Ascending aorta (tissue), 2 donors: ENCODE measurements at places on chromosomes 2 and 18.

- DNase-seq = no peak
Measured at GRCh38 chr18:23317975-23318675, 135.0 kb upstream of the RIOK3 start.

DNA sequence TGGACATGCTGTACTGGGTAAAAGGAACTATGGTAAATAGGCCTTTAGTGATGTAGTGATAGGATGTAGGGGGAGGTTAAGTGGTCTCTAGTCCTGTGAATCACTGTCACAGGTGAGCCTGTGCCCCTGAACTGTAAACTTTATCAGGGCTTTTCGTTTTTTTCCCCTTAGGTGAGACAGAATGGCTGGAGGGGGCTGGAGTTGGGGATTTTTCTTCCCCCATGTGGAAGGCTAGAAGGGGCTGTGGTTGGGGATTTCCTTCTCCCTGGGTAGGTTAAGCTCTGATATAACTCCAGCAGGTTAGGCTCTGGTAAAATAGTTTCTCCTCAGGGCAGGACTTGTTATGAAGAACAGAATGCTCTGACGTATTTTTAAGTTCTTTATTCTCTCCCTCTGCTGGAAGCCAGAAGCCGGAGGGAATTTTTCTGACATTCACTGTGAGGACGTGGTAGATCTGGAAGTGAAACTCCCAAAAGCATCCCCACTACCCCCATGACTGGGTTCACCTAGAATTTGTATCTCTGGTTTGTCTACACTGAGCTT lies 28.5 kb downstream of the PIKFYVE start:
- DNase-seq = no peak

GRCh38 chr2:41830600-41830999 lies 217.2 kb upstream of the PKDCC start:
- no peak for DNase-seq

GRCh38 chr2:42859006-42859552 lies 66.7 kb upstream of the HAAO start:
- peak; percentile 88 for DNase-seq

- DNase-seq = no peak
Measured at GRCh38 chr2:227623226-227623625, 5.9 kb downstream of the SCYGR4 start.

DNA sequence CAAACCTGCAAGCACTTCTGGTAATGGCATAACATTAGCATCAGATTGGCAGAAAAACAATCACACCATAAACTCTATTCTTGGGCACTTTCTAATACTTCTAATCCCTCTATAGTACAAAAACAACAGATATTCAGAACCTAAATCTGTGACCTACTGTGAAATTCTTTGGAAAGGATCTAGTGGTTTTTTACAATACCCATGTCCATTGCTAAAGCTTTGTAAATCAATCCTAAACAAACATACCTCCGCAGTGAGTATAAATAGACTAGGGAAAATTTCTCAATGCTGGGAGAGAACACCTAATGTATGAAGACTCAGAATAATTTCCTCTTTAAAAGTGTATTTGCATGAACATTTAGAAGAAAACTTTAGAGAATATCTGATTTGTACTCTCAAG lies 1098.5 kb upstream of the DDX18 start:
- DNase-seq = no peak

DNA sequence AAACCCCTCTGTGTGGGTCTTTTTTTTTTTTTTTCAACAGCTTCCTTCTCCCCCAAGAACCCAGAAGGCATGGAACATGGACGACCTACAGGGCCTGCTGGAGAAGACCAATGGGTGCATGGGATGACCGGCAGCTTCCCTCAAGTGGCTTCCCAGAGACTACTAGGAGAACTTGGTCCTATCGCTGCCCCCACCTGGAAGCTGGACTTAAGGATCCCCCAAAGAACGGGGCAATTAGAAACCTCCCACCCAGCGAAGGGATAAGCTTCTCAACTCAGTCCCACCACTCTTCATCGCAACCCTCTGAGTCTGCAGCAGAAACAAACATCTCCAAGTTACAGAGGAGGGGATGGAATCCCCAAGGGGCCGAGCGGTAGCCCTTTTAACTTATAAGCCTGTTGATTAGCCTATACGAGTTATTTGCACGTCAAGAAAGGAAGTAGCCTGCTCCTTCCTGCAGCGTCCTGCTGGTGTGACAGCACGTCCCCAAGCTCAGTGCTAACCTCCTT lies 1.4 kb downstream of the ACTR1B start:
- DNase-seq = no peak

DNA sequence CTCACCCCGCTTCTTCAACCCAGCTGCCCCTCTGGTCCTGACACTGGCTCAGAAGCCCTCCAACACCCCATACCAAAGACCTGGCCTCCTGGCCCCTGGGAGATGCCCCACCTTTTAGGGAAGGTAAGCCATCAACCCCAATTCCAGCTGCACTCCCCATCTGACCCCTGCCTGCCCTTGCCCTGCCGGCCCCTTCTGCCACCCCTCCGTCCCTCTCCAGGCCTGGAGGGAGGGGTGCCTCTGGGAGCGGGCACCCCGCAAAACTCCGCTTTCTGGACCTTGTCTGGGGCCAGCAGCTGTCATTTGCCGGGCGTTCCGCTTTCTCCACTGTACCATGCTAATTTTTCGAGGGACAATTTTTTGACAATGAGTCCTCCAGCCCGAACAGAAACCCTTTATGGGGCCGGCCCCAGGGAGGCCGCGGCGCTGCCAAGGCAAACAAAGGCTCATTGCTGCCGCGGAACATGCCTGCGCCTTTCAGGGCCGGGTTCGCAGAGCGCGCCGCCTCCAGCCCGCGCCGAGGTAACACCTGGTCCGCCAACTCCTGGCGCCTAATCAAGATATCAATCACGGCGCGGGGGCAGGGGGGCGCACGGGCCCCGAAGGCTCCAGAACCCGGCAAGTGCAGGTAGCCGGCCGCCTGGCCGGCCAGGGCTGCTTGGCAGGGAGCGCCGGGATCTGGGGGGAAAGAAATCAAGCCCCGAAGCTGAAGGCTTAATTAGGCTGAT lies 96.0 kb downstream of the INHBB start:
- DNase-seq = no peak

DNA sequence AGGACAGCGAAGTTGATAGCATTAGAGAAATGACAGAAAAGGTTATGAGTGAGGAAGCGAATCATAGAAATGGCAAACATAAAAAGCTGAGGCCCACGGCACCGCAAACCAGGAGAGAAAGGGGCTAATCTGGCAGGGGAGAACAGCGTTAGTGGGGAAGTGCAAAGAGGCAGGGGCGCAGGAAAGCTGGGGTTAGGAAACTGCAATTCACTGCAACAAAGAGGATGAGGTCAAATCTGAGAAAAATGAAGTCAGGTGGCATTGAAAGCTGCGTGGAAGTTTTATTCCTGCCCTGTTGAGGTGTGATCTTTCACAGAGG lies 653 bp upstream of the ABI2 start:
- DNase-seq = no peak

- DNase-seq = no peak
Measured at GRCh38 chr18:23512641-23513040, 9.3 kb downstream of the RMC1 start.

- DNase-seq = no peak
Measured at GRCh38 chr2:205198140-205198525, 484.2 kb upstream of the NRP2 start.

GRCh38 chr2:187397886-187398285 lies 50.2 kb downstream of the CALCRL start:
- DNase-seq = no peak
